C1 segment of cervical spinal cord (tissue), 14 donors: ENCODE measurements at places on chromosomes 5 and 9.

- DNase-seq: no peak
Observed at GRCh38 chr5:154473581-154474283, 4.3 kb downstream of the HAND1 start.

GRCh38 chr9:126375386-126375785 lies 48.8 kb downstream of the MVB12B start:
- no peak for DNase-seq

DNA sequence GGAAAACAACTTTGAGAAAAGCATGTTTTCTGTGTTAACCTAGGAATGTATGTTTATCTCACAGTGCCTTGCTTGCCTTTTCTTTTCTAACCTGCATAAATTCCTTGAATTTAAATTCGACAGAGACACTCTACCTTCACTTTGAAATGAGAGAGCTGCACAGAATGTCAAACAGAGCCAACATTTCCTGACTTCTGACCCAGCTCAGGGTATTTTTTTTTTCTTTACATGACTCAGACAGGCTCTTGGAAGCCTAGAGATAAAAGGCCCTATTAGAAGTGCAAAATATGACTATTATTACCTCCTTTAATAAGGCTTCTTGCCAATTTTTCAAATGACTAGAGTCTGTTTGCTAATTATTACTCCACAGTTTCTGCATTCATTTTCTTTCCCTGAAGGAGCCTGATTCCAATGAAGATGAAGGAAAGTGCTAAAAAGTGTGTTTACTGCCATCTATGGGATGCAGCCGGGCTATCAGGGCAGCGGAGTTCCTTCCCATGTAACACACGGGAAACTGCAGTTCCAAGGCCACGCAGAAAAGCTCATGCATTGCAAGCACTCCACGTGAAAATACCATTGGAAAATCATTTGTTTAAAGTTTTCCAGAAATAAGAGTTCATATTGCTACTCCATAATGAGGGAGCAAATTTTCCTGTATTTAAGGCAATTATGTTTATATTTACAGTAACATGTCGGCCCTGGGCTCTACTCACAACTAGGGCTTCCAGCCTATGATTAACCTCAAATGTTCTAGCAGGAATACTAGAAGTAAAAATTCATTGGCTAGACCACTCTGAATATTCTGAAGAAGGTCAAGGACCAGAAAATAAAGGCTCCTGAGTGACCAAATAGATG lies 485.6 kb downstream of the ZSWIM6 start:
- DNase-seq: peak; percentile 4

GRCh38 chr9:22103685-22104575 lies 94.8 kb upstream of the CDKN2B start:
- DNase-seq: no peak

GRCh38 chr9:107480386-107480789 lies 9.2 kb downstream of the KLF4 start:
- no peak for DNase-seq

DNA sequence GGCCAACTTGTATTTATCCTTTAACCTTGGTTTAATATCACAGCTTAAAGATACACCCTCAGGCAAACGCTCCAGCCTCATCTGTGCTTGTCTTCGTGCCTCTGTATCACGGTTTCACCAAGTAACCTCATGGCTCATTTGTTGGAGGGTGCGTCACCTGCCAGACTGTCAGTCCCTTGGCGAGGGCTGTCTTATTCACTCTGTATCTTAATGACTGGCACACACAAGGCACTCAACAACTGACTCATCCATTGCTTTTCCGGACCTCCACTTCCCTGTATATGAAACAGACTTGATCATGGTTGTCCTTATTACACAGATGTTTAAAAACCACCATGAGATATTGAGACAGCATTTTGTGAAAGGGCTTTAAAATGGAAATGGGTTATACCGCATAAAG lies 28.0 kb downstream of the LCP2 start:
- DNase-seq: no peak

DNA sequence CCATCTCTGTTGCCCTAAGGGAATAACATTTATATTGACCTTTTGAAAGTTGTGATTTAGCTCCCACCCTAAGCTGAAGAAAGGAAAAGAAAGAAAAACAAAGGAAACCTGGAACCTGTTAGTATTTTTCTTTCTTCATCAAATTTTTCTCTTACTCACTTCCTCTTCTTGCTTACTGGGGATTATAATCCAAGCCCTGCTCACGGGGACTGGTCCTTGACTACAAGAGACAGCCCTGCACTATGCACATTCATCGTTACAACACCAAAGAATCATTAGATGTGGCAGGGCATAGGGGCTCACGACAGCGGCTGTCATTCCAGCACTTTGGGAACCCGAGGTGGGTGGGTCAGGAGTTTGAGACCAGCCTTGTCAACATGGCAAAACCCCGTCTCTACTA lies 37.8 kb upstream of the LPAR1 start:
- no peak for DNase-seq

- no peak for DNase-seq
Observed at GRCh38 chr9:121156263-121156731, 45.4 kb downstream of the RAB14 start.
